CD4-positive, alpha-beta T cell treated with Interleukin-4 for 4 hours (primary cell): ENCODE measurements at places on chromosomes 16 and 17.
A peak's percentile ranks its signal among the peaks of the same experiment; 100 is the strongest.

- DNase-seq, result no peak
These were observed 156.7 kb downstream of the ZNF423 start for GRCh38 chr16:49698931-49699840.

- no peak for DNase-seq
These were observed 9.7 kb downstream of the CRAMP1 start for GRCh38 chr16:1621851-1622250.

GRCh38 chr16:31200821-31201568, 1.6 kb downstream of the PYCARD start:
- DNase-seq, result peak; percentile 59

DNA sequence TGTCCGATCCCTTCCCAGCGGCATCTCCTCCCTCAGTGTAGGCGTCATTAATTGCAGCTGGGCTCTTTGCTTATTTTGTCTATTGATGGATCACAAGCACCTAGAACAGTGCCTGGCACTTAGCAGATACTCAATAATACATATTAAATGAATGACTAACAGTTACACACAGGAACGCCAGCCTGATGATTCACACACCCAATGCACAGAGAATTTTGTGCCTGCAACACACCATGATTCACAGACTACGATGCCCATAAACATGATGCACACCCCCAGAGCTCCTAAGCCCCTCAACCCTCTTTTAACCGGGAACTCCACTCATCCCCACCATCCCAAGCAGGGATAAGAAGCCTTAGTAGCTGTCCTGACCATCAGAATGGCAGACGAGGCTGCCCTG, 66.6 kb upstream of the TMEM97 start:
- no peak for DNase-seq

- no peak for DNase-seq
These were observed 35.3 kb upstream of the TBC1D3K start for GRCh38 chr17:37888881-37889280.

DNA sequence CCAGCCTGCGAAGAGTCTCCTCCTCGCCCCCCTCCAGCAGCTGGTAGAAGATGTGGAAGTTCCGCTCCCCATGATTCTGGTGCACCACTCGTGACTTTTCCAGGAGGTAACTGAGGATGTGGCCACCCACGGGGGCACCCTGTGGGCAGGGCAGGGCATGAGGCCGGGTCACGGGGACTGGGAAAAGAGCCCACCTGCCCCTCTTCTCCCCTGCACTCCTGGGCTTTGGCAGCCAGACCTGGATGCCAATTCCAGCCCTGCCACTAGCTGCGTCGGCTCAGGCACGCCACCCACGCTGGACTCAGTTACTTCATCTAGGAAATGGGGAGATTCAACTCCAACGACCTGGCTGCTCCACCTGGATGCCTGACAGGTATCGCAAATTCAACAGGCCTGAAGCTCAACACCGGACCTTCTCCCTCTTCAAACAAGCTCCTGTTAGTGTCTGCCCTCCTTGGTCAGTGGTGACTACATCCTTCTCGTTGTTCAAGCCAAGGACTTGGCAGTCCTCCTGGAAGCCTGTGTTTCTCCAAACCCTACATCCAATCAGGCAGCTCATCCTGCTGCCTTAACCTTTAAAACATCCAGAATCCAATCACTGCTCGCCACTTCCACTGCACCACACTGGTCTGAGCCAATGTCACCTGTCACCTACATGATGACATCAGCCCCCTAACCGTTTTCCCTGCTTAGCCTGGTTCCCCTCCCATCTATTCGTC, 11.6 kb downstream of the MYO1C start:
- no peak for DNase-seq

GRCh38 chr16:68658341-68658973, 13.3 kb downstream of the CDH3 start:
- DNase-seq, result no peak

- DNase-seq, result no peak
These were observed 12.2 kb downstream of the FBXO31 start for GRCh38 chr16:87371261-87371866.

DNA sequence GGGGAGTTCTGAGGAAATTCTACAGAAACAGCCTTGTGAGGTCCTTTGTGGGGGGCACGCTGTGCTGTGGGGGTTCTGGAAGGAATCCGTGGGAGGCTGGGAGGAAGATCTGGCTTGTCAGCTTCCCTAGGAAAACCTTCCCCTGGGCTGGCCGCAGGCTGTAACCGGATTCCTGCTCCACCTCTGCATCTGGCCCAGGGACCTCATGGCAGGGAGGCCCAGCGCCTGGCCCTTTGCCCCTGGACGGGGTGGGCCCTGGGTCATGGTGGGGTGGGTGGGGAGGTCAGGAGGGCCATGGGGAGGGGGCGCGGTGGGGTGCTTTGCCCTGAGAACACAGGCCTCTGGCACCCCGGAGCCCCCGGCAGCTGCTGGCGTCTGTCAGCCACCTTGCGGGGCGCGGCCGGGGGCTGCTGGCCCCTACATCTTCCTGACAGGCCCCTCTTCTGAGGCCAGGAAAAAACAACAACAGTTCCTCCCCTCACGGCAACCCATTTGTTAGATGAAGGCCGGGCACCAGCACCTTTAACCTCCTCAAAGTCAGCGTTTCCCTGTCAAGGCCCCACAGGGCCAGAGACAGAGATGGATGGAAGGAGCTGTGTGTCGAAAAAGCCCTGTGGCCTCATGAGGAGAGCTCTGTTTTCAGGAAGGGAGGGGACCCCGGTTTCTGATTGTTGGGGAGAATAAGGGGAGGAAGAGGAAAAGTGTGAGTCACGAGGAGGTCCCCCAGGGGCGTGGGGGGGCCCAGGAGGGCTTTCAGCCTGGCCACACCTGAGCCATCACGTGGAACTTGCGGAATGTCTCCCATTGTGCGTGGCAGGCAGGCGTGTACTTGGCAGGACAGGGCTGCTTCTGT, 3.6 kb upstream of the MEOX1 start:
- DNase-seq, result no peak

- no peak for DNase-seq
These were observed 104.1 kb downstream of the CDH13 start for GRCh38 chr16:82730901-82731300.

DNA sequence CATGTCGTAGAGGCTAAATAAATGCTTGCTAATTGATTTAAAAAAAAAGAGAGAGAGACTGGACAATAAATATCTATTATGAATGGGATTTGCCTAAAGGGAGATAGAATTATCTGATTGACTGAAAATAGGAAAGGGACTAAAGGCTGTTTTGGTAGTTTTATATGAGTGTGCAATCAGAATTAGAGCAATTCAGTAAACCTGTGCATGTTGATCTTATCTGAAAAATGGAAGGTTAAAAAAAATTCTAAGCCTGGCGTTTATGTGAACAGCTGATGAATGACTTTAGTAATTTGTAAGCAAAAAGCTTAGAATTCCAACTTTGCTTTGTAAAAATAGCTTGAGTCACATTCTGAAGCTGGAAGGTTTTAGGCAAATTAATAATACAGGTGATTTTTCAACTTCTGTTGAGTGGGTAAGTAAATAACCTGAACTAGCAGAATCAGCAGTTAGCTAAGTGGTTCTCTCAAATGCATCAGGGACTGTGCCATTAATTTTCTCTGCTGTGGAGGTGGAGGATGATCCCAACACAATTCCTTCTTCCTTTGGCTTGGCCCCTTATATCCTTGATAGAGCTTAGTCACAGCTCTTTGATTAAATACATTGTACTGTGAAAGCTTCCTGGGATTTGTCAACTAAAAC, 254.4 kb downstream of the PHKB start:
- DNase-seq, result no peak

DNA sequence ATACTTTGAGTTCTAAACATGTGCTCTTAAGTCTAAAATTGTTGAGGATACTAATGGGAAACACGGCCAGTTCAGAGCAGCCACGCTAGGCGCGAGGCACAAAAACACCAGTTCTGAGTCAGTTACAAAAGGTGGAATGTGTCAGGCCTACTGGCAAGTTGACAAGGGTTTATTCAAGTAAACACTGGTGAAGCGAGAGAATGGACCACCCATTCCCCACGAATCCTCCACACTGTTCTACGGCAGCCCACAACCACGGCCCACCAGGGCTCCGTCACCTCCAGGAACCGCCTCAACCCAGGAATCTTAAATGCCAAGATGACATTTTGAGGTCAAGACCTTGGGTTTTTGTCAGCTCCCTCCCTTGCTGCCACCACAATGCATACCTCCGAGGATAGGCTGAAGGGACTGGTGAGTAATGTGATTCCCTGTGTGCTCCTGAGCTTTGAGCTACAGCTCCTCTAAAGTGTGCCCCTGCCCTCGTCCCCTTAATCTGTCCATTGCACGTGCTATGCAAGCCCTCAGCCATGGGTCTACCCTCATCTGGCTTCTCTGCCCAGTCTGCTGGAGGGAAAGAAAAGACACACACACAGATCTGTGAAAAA, 28.5 kb upstream of the TRAP1 start:
- no peak for DNase-seq

- no peak for DNase-seq
These were observed 23.5 kb downstream of the KIAA0513 start for GRCh38 chr16:85051067-85051581.

- no peak for DNase-seq
These were observed 30.5 kb downstream of the BAIAP2 start for GRCh38 chr17:81065500-81065899.

DNA sequence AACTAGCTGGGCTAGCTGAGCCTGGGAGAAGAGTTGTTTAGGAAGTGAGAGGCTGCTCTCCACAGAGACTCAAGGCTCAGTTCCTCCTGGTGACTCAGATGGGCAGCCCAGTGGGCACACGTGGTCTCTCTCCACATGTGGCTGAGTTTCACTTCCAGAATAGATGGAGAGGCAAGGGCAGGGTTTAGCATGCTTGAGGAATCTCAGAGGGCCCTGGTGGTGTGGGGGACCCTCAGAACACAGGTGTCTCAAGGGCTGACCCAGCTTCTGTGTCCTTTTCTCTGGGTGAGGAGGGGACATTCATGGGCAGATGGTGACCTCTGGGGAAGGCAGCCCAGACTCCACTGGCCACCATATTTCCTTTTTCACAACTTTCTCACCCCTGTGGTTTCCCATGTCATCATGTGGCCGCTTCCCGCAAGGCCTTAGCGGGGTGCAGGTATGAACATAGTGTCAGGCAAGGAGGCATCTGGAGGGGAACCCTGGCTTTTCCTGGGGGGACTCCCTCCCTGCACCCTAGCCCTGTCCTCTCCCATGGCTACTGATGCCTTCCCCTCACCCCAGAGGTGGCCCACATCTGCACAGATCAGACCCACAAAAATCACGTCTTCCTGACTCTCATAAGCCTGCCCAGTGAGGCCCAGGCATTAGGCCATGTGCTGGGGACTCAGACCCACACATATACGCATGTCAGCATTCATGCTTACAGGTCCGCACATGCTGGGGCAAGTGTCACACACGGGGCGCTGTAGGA, 3.3 kb downstream of the GRN start:
- no peak for DNase-seq

- DNase-seq, result peak; percentile 6
These were observed 233.1 kb upstream of the AXIN2 start for GRCh38 chr17:65794572-65794971.

DNA sequence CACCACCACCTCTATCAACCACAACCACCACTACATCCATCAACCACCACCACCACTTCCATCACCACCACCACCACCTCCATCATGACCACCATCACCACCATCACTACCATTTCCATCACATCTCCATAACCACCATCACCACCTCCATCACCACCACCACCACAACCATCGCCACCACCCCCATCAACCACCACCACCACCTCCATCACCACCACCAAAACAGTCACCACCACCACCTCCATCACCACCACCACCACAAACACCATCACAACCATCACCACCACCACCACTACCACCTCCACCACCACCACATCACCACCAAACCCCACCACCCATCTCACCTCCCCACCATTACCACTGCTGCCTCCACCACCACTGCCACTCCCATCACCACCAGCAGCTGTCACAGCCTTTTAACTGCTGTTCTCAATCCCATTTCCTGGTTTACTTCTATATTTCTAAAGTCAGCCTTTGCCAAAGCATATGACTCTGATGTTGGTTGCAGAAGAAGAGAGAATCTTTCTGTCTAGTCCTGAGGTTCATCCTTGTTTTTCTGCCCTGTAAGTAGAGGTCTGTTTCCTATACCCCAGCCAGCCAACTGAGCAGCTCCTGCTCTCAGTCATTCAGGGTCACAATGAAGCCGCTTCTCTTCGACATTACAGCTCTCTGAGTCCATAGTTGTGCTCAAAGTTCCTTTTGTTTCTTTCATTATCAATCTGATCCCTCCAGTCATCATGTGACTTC, 14.0 kb downstream of the MARCHF10 start:
- no peak for DNase-seq

- DNase-seq, result no peak
These were observed 7.0 kb upstream of the ZKSCAN2 start for GRCh38 chr16:25264597-25264996.

GRCh38 chr17:4422864-4423263, 10.9 kb upstream of the SPNS3 start:
- DNase-seq, result no peak

GRCh38 chr17:17692353-17693252, 11.3 kb downstream of the RAI1 start:
- DNase-seq, result no peak

- no peak for DNase-seq
These were observed 1144.4 kb upstream of the GOT2 start for GRCh38 chr16:59878479-59878878.

- DNase-seq, result peak; percentile 24
These were observed 10.2 kb downstream of the TBKBP1 start for GRCh38 chr17:47704116-47704515.

- no peak for DNase-seq
These were observed 7.4 kb upstream of the ETV4 start for GRCh38 chr17:43553573-43553972.

DNA sequence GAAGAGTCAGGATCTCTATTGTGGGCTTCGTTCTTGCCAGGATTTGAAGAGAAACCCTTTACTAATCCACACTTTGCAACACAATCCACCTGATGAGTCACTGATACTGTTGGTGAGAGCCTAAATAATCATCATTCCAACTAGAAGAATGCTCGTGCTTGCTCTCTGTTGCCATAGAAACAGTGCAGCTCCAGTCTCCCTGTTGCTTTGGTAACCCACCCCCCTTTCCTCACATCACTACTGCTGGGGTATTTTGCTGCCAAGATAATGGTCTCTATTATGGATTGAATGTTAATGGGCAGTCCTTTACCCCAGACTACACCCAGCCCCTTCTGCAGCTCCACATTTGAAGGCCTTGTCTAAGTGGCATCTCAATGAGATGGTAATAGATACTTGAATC, 190.4 kb downstream of the ABCC12 start:
- no peak for DNase-seq

DNA sequence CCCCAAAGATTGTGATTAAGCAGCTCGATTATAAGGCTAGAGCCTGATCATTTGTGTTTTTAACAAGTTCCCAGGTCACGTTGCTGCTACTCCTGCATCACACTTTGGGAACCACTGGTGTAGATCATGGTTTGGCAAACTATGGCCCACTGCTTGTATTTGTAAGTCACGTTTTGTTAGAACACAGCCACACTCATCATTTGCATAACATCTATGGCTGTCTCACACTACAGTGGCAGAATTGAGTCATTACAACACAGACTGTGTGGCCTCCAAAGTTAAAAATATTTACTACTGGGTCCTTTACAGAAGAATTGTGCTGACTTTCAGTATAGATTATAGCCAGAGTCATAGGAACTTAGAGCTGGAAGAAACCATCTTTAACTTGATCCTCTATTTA, 515.3 kb upstream of the PSMD7 start:
- no peak for DNase-seq

GRCh38 chr16:66746682-66747081, 4.7 kb downstream of the DYNC1LI2 start:
- DNase-seq, result peak; percentile 19

GRCh38 chr17:12114686-12115418, 94.2 kb downstream of the MAP2K4 start:
- DNase-seq, result no peak
